Stimulated activated CD8-positive, alpha-beta memory T cell treated with anti-CD3 and anti-CD28 coated beads, Interleukin-4, amount 100 ng/mL, for 48 hours (primary cell): ENCODE measurements at places on chromosomes 12 and 14.

DNA sequence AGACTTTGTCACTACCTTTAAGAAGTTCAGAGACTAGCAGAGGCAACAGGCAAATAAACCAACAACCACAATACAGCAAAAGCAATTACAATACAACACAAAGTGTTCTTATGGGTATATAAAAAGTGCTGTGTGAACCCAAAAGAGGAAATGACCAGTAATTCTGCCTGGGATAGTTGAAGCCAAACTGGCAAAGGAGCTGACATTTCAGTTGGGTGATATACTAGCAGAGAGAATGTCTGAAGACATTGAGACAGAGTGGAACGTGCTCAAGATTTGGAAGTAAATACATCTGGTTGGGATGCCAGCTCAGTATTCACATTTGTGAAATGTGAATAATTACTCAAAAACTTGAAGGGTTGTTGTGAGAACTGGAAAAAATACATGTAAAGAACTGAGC, 80.6 kb upstream of the GTF2A1 start:
- DNase-seq, result no peak

DNA sequence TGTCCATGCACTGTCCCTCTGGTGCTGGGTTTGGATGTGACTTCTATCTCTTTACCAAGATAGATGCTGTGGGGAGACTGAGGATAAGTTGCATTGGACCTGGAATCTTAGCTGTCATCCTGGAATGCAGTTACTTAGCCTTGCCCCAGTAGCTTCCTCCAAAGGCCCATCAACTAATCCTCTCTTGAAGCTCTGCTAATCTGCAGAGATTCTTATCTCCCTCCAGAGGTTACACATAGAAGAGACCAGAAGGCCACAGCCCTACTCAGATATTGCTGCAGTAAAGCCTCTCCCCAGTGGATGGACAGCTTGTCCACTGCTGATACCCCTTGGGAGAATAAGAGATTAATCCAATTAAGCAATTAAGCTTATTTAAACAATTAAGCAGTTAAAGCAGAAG, 867.2 kb downstream of the BCL11B start:
- DNase-seq, result no peak

DNA sequence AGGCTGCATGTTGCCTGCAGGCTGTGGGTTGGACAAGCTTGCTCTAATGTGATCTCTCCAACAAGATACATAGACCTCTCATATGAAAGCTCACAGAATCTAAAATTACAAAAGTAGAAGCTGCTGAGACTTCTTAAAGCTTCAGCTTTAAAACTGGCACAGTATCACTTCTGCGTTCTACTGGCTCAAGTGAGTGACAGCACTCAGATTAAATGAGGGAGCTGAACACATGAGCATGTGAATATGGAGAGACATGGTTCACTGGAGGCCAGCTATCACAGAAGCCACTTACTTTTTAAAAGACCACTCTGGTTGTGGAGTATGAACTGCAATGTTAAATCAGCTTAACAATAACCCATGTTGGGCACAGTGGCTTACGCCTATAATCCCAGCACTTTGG, 29.1 kb upstream of the ANO6 start:
- no peak for DNase-seq

- no peak for DNase-seq
These were observed 182.3 kb downstream of the TMEM132C start for GRCh38 chr12:128449146-128449894.

- no peak for DNase-seq
These were observed 70.7 kb downstream of the TAOK3 start for GRCh38 chr12:118302053-118302452.

DNA sequence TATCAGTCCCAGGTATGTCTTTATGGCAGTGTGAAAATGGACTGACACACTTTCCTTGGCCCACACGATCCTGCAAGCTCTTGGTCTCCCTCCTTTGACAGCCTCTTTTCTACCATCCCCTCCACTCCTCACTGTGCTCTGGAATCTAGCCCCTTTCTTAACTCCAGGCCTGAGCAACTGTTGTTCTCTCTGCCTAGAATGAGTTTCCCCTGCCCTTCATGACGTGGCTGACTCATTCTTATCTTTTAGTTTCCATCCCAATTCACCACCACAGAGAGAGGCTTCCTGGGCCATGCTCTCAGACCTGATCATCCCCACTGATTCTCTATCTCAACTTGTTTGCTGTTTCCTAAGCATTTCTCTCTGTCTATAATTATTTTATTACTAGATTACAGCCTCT, 157.4 kb upstream of the HMGA2 start:
- DNase-seq, result peak; percentile 32

GRCh38 chr14:22427771-22428231, 161.2 kb downstream of the DAD1 start:
- no peak for DNase-seq

GRCh38 chr14:104195878-104196277, 57.5 kb downstream of the KIF26A start:
- no peak for DNase-seq

DNA sequence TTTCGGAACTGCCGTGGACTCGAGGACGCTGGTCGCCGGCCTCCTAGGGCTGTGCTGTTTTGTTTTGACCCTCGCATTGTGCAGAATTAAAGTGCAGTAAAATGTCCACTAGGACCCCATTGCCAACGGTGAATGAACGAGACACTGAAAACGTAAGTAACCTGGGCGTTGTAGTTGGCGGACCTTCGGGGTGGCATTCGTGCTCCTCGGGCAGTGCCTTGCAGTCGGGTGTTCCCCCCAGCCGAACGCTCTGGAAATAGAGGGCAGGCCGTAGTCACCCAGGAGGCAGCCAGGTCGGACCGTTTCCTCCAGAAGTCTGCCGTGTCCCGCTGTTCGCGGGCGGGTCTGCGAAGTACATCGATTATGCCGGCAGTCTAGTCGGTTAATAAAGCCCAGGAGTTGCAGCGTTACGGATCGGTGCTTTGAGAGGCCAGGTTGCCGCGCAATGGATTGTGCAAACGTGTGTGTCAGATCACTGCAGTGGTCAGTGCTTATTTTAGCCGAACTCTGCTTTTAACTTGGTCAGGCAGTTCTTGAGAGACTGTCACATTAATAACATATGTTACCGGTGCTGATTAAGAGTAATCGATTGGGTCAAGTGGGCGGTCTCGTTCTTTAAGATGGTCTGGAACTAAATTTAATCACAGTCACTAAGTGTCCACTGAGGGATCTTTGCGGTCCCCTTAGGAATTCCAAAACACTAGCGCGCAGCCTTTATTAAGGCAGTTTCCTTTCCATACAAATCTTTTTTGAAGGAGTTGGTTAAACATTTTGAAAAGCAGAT, 906 bp downstream of the MARK3 start:
- peak; percentile 56 for DNase-seq
